ENCODE measurements at places on chromosomes 3 and 15.

GRCh38 chr3:28343144-28343543 lies 5.4 kb upstream of the ZCWPW2 start:
- DNase-seq, result no peak

DNA sequence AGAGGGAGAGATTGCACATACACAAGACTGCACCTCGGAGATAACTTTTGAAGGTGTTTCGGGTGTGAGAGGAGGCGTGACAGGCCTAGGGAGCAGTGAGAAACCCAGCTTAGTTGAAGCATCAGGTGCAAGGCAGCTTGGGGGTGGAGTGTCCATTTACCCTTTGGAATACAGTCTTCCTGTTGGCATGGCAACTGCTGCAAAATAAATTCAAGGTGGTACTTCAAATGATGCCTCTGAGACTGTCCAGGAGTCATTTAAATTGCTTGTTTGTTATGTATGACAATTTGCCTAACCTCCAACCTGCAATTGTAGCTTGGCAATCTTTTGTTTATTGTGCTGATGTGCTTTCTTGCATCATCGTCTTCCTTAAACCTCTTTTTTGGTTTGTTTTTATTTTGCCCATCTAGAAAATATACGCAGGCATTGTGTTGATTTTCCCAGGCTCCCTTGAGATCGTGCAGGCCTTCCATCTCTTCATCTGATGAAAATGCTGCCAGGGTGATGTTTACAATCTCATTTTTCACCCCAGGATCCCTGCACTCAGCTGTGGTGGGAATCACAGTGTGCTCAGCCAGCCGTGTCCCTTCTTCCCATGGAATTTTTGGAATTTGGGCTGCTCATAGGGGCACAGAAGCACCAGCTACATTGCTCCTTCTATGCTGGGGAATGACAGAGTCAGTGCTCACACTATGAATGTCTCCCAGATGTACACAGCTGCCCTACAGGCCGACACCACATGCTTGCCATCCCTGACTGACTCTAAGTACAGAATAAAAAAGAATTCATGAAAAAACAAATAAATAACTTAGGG lies 583.1 kb upstream of the CFAP20DC start:
- DNase-seq, result no peak

GRCh38 chr3:197029511-197030167 lies at the start of gene MELTF:
Gene MELTF, minus strand, starts transcription at chr3:197029817. Its CDS starts 115 bp downstream, at chr3:197029702.
- peak; percentile 76 for DNase-seq

GRCh38 chr15:69747193-69747592 lies 294.6 kb downstream of the RPLP1 start:
- DNase-seq, result no peak

- no peak for DNase-seq
Observed at GRCh38 chr3:157938154-157938779, 168.0 kb downstream of the SHOX2 start.

- no peak for DNase-seq
Observed at GRCh38 chr15:27499191-27499590, 528.2 kb downstream of the GABRG3 start.

DNA sequence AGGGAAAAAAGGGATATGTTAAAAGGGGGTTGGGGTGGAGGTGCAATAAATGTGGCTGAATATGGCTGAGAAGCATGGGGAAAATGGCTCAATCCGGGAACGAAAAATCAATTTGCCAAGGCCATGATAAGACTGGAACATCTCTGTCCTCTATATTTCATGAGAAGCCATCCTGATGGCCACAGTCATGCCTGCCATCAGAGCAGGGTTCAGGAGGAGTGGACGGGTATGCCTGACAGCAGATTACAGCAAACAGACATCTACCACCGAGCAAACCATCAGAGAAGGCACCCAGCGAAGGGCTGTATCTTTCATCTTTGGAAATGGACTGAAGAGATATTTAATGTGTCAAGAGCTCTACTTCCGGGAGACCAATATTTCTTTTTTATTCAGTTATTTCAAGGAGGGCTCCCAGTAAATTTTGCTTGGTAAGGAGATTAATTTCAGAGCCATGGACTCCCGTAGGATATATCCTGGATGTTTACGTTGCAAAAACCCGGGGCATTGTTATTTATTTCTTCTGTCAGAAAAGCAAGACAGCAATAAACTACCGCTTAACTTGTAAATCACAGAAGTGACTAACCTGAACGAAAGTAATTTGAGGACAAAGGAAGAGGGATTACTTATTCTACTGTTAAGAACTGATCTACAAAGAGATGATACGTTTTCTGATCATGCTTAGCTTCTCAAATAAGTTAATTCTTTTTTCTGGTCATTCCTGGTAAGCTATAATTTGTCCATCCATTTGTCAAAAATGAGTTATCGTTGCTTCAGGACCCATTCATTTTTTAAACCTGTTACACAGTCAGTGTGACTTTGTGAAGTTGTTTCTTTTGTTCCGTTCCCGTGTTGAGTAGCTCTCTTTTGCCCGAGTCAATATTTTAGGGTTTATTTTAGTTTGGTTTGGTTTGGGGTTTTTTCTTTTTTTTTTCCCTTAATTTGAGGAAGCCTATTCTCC lies 80.6 kb upstream of the CHD2 start:
- DNase-seq, result peak; percentile 25

DNA sequence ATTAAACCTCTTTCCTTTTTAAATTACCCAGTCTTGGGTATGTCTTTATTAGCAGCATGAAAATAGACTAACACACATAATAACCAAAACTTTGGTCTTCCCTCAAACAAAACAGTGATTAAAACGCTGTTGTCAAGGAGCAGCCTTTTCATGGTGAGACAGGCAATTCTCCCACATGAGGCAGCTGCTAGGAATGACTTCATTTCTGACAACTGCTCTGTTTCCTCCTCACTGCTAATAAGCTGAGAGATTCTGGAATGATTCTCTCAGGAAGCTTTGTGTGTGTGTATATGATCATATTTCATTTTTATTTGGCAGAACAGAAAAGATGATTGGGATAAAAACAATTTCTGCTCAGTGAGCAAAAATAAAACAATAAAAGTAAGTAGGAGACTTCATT lies 580.6 kb upstream of the ADAMTS9 start:
- DNase-seq, result no peak

Data from CD4-positive, alpha-beta T cell treated with Interleukin-12 subunit alpha and Interleukin-12 subunit beta, for 1 hour (primary cell).